ENCODE measurements at places on chromosomes 13 and 19. TPM values are rescaled to one million over a fixed set of nuclear protein-coding genes. Genes with fewer than 3 reads are reported as not detected.

Gene ZNF541
- total RNA-seq: 0.26 TPM

Gene IFNL3
- not detected for total RNA-seq

Gene PRKCG
- total RNA-seq: not detected

Gene PRTN3
- total RNA-seq: not detected

Gene ZNF540
- 6.1 TPM for total RNA-seq

Gene PDX1
- total RNA-seq: not detected

Gene CHST8
- total RNA-seq: 0.64 TPM

Gene COX6B2
- not detected for total RNA-seq

Gene TUBA3C
- total RNA-seq: not detected

Gene RGCC
- total RNA-seq: 752 TPM

Gene OBI1
- total RNA-seq: 9.3 TPM

Gene WASF3
- total RNA-seq: 27.9 TPM

Gene ODAD3
- 0.49 TPM for total RNA-seq

Gene TMEM145
- 0.35 TPM for total RNA-seq

Gene ZNF578
- 1.5 TPM for total RNA-seq

Gene FAM216B
- total RNA-seq: not detected

Gene ATXN8OS
- total RNA-seq: not detected

Gene PRMT1
- 90.8 TPM for total RNA-seq

Gene TSHZ3
- total RNA-seq: 5.8 TPM

Gene MEIS3
- total RNA-seq: 4.3 TPM

Gene TMEM255B
- 43.6 TPM for total RNA-seq

Gene AKT1S1
- 29.4 TPM for total RNA-seq

Gene KLK12
- total RNA-seq: not detected

Gene OR7D4
- total RNA-seq: not detected

Gene FFAR2
- total RNA-seq: 2.6 TPM

Gene YJEFN3
- total RNA-seq: 6.4 TPM

Gene CYP4F8
- total RNA-seq: 2.1 TPM

Gene HIPK4
- total RNA-seq: 0.64 TPM

Gene NLRP9
- not detected for total RNA-seq

Gene DCLK1
- 4.5 TPM for total RNA-seq

Gene CCDC8
- total RNA-seq: 8.9 TPM

Gene IZUMO1
- 3.8 TPM for total RNA-seq

Gene KLF5
- 53.7 TPM for total RNA-seq

Gene CCL25
- total RNA-seq: not detected

Gene ADM5
- 1.9 TPM for total RNA-seq

Gene SELENOV
- not detected for total RNA-seq

Gene ZNF729
- total RNA-seq: not detected

Gene CGB1
- not detected for total RNA-seq

Gene SHISA7
- not detected for total RNA-seq

Gene USHBP1
- total RNA-seq: 14.0 TPM

Gene APOC4
- total RNA-seq: not detected

Gene PLPPR3
- 0.46 TPM for total RNA-seq

Gene CLDND2
- 0.64 TPM for total RNA-seq

Gene PTPRH
- total RNA-seq: not detected

Gene BST2
- total RNA-seq: 133 TPM

Gene HSD17B14
- total RNA-seq: 23.5 TPM

Gene LRG1
- 15.9 TPM for total RNA-seq

Gene ATP4B
- total RNA-seq: not detected

Gene LEUTX
- total RNA-seq: not detected

Gene CFAP97D2
- total RNA-seq: not detected

Gene PROZ
- not detected for total RNA-seq

Gene PODNL1
- 2.8 TPM for total RNA-seq

Gene WDR83
- 10.9 TPM for total RNA-seq

Gene APC2
- total RNA-seq: 0.20 TPM

Gene SIX5
- total RNA-seq: 15.5 TPM

Gene ZIC2
- not detected for total RNA-seq
